ENCODE measurements at places on chromosomes 3 and 15.

- no peak for DNase-seq
Measured at GRCh38 chr3:182717216-182717615, 76.1 kb upstream of the ATP11B start.

GRCh38 chr15:69855258-69856000, 242.3 kb downstream of the TLE3 start:
- DNase-seq, result no peak

DNA sequence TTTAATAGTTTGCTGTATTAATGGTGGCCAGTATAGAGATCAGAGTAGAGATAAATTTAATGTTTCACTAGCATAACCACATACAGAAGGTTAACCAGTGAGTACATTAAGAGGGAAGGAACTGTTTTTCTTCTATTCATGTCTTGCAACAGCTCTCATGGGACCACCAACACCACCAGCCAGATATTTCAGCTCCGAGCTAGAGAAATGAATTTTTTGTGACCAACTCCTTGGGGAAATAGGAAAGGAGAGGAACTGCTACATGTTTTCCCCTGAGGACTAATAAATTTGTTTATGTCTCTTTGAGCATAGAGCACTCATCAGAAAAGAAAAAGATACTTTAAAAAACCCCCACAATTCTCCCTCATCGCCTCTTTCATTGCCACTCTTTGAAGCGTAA, 247.5 kb downstream of the MBNL1 start:
- no peak for DNase-seq

DNA sequence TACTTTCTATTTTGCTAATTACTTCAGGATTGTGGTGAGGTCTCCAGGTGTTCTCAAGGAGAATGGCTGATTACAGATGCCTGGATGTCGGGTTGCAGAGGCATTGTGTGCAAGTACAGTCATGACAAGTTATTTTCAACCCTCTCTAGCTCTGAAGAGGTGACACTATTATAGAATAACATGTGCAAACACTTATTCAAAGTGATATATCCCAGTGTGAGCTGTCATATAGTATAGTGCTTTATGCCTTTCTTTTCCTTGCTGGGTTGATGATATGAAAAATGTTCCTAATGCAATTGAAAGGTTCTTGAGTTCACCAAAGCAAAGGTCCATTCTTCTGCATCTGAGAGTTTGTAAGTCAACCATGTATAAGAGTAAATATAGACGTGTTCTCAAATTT, 167.2 kb downstream of the SPATA16 start:
- DNase-seq, result no peak

- no peak for DNase-seq
Measured at GRCh38 chr3:72346526-72346926, 501.7 kb downstream of the SHQ1 start.

DNA sequence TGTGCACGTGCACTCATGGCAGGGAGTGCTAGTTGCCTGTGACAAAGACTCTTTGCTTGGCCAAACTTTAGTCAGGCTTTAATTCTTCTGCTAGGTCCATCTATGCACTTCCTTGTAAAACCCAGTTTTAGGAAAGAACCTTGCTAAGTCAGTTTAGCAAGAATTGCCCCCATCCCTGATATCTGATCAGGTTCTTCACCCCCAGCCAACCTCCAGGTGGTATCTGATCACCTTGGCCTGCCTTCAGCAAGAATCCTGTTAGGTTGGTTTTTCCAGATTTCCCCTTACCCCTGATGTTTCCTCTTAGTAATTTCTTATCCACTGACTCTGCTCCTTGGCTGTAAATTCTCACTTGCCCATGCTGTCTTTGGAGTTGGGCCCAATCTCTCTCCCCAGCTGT, 8.4 kb downstream of the HSPBAP1 start:
- DNase-seq, result no peak

GRCh38 chr3:13189639-13190377, 116.6 kb upstream of the IQSEC1 start:
- DNase-seq, result no peak

- no peak for DNase-seq
Measured at GRCh38 chr3:196694941-196695848, 16.9 kb downstream of the CEP19 start.

GRCh38 chr15:52445954-52446353, 82.7 kb downstream of the MYO5A start:
- DNase-seq, result no peak

DNA sequence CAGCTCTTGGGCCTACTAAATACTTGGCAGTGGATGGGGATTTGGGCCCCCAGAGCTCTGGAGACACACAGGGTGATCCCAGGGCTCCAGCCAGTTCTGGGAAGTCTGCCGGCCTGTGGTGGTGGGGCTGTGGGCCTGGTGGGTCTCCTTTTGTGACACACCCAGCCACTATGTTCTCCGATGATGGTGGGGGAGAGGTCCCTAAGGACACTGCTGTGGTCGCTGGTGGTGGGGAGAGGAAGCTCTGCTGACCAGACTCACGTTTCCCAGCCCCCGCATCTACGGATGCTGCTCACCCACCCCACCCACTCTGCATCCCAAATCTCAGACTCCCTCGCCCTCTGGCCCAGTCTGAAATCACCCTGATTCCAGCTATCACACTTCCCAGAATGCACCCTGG, 396 bp downstream of the PLA2G4D start:
- no peak for DNase-seq

DNA sequence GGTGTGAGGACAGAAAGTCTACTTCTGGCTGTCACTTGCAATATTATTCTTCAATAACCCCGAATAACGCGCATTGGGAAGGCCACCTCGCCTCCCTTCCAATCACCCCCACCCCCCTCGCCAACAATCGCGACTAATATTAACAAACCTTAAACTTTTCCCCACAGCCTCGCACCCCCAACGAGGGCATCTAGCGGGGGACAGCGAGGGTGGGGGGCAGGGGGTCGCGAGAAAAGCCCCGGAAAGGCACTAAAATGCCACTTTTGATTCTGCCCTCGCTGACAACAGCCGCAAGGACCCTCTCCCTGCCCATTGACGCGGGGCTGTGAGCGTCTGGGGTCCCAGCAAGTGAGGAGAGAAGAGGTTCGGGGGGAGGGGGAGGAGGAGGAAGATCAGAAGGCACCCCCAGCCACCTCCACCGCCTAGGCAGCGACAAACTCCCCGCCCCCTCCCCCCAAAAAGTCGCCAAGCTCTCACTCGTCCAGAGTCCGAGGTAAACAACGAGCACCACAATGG, 868 bp downstream of the SATB1 start:
- DNase-seq, result no peak

DNA sequence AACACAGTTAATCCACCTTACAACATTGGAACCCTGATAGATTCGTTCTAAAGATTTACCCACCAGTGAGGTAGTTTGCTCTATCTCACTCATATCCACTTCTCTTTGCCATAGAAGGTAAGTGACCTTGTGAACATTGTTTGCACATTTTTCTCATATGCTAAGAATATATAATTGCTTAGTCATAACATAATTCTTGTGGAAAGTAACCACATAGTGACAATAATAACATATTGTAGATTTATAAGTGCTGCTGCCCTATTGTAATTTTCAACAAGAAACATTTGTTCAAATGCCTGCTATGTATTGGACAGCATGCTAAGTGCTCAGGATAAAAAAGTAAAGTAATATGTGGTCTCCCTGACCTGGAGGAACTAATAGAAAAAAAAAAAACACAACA, 554.2 kb upstream of the KCNMB2 start:
- DNase-seq, result no peak

- DNase-seq, result no peak
Measured at GRCh38 chr15:65329288-65329983, 25.0 kb downstream of the RNU5B-1 start.

DNA sequence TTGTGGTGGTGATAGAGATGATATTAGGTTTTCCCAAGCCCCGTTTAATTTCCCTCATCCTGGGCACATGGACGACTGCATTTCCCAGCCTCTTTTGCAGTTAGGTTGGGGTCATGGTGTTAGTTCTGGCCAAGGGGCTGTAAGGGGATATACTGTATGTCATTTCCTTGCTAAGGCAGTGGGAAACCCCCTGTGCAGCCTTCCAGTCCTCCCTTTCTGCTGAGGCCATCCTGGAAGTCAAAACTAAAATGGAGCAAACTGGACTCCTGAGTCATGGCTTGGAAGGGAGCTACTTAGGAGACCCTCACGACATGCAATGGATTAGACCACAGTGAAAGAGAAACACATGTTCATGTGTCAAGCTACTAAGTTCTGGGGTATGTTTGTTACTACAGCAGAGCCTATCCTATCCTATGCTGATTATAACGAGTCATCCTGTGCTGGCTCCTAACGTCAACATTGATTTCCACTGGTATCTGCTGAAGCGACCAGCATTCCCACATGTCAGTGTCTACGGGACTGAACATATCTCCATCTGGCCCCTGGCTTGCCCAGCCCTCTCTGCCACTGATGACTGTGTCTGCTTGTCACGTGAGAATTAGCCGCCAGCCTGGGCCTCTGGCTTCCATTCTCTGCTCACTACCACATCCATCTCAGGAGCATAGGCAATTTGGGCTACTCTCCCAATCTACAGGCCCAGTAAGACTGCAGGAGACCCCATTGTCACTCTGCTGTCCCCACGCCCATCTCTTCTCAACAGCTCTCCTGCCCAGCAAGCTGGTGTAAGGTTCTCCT, 85.6 kb upstream of the MEF2A start:
- no peak for DNase-seq

- no peak for DNase-seq
Measured at GRCh38 chr15:77409259-77410156, 10.4 kb downstream of the PEAK1 start.

- DNase-seq, result no peak
Measured at GRCh38 chr3:14885307-14885706, 62.1 kb upstream of the NR2C2 start.

DNA sequence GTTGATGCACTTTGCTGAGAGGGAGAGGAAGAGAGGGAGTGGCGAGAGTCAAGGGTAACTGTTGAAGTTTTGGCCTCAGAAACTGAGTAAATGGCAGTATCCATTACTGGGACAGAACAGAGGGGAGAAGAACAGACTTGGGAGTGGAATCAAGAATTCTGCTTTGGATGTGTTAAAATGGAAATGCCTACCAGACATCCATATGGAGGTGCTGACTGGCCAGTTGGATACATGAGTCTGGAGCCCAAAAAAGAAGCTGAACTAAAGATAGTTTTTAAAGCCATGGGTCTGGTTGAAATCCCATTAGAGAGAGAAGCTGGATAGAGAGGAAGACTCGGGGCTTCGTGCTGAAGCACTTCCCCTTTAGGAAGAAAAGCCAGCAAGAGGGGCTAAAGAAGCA, 35.9 kb upstream of the NSMCE3 start:
- no peak for DNase-seq

DNA sequence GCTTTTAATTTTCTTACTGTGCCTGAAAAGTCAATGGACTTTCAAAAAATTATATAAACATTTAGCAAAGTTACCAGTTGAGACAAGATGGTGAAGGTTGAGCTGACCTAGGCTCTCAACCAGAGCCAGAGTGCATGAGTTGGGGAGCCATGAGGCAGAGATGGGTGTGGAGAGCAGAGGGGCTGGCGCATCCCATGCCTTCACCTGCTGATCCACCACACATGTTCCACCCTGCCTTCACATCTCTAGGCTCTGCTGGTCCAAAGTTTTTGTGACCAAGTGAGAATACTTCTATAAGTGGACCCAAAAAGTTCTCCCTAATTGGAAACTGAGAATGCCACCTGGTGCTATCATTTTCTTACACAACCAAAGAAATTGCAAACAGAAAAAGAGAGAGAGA, 47.3 kb downstream of the CCR3 start:
- DNase-seq, result no peak

DNA sequence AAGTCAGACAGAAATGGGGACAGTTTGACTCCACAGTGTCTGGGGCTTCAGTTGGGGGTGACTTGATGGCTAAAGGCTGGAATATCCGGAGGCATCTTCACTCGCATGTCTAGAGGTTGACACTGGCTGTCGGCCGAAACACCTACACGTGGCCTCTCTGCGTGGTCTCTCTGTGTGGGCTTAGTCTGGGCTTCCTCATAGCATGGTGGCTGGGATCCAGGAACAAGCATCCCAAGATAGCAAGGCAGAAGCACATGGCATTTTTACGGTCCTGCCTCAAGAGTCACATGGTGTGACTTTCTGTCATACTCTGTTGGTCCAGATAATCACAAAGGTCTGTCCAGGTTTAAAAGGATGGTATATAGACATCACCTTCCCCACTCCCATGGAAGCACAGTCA, 34.5 kb downstream of the MAGI1 start:
- no peak for DNase-seq

DNA sequence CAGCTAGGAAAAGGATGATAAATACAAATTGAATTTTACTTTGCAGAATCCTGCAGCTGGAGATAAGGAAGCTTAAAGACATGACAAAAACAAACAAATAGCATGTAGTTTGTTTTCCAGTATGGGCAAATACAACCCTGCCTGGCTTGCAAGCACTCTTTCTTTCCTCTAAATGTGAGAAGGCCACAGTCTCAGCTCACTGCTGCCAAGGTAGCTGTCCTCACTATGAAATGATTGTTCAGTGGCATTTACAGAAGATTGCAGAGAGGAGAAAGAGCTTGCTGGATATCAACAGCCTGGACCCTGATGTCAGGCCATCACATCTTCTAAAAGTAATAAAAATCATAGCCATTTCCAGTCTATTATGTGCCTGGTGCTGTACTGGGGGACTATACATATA, 262.0 kb downstream of the CLSTN2 start:
- DNase-seq, result no peak

DNA sequence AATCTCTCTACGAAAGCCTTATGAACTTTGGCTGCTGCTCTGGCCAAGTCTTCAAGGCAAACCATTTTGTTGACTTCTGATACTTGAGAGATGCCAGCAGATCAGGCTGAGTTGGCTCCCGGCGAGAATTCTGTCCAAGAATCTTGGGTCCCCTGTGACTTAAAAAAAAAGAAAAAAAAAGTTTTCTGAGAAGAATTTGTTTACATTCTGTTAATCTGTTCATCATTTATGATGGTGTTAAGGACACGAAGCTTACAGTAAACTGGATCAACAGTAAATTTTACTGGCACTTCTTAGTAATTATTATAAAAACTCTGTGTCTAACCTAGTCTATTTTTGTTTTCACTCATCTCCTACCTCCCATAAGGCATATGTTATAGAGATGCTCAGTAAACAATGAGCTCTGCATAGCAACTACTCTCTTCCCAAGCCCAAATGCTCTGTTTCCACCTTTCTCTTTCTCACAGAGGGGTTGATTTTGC, 320.9 kb upstream of the RASGRP1 start:
- DNase-seq, result no peak

DNA sequence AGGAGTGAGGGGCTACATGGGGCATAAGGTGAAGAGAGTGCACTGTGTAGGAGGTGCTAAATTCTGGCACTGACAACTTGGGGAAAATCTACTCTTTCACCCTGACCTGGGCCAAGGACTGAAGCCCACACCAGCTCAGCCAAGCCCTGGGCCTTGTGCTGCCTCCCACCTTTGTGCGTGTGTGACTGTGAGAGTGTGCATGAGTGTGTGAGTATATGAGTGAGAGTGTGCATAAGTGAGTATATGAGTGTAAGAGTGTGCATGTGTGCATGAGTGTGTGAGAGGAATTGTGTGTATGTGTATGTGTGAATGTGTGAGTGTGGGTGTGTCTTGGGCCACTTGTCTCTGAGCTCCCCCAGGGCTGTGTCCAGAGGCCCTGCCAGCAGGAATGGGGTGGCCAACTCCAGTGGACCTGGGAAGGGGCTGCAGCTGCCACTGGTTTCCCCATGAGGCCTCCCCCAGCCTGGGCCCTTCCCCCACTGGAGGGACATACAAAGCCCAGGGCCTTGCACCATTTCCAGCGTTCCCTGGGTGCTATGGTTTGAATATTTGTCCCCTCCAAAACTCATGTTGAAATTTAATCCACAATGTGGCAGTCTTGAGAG, 15.2 kb downstream of the C3orf22 start:
- no peak for DNase-seq
